Cortex of kidney (tissue), 1 donor: ENCODE measurements at places on chromosomes 16 and 17.

DNA sequence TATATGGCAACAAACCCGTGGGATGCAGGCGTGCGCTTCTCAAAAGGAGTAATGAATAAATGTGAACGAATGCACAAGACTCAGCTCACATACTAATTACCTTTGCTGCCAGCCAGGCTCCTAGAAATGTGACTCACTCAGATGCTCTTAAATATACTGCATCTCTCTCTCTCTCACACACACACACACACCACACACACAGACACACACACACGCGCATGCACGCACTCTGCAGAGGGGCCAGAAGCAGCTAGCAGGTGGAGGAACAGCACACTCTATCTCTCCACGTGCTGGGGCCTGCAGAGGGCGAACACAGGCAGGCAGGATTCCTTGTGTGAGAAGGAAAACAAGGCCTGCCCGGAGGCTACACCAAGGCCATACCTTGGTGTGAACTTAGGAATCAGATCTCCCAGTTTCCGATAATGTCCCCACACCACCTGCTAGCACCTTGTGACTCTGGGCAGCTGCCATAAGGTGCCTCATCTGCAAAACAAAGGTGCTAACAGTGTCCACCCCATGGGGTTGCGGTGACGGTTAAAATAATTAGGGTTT is 5.3 kb downstream of the GPRC5B start:
- no peak for DNase-seq

DNA sequence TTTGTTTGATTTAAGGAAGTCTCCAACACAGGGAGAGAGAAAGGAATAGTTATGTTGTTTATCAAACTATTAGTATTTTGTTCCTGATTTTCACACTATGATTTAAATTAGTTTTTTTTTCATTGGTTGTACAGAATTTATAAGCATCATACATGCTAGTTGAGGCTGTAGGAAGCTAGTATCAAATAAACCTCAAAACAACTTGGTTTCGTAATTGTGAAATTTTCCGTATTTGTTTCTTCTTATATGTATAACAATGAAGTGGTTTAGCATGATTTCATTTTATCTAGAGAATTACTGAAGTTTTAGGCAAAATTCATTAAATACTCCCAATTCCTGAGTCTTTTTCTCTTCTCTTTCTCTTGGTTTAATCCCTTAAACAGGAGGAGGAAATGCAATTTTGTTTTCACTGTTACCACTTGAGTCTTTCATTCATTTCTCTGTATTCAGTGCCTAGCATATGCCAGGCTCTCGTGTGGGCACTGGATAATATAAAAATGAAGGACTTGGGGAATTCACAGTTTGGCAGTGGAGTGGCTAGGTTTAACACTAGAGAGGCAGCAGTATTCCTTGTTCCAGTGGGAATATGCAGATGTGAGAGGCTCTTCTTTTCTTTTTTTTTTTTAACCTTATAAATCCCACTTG is 1.8 kb downstream of the CYLD start:
- DNase-seq: no peak

GRCh38 chr17:53571342-53571741 is 251.4 kb upstream of the KIF2B start:
- DNase-seq: no peak

DNA sequence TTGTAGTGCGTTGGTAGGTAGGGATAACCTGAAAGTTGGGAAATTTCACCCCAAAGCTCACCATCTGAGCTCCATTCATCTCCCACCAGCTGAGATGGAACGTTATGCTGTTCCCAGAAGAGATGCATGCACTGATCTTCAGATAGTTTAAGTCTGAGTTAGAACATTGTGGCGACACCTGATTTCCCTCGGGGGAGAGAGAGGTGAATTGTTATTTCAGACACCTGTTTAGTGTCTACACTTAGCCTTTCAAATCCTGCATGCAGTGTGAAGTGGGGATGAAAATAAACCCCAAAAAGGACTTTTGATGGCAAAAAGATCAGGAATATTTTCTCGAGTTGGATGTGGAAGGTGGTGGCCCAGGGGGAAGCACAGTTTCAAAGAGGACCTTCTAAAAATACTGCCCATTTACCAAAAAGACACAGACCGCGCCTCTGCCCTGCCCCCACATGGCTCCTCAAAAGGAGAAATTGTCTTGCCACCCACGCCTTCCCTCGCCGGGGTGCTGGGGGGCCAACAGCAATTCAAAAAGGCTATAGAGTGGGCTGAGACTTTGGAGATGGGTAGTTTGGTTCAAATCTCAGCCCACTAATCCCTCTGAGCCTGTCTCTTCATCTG is 11.4 kb downstream of the CIITA start:
- DNase-seq: no peak

- DNase-seq: no peak
Measured at GRCh38 chr16:86448306-86448890, 61.9 kb upstream of the FOXF1 start.

DNA sequence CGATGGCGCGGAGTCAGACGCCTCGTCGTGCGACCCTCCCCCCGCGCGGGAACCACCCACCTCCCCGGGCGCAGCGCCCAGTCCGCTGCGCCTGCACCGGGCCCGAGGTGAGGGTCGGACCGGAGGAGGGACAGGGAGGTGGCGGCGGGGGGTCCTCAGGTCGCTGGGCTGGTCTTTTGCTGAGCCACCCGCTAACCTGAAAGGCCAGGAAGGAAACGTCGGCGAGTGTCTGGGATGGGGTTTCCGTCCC is 4.9 kb downstream of the TBX2 start:
- no peak for DNase-seq

DNA sequence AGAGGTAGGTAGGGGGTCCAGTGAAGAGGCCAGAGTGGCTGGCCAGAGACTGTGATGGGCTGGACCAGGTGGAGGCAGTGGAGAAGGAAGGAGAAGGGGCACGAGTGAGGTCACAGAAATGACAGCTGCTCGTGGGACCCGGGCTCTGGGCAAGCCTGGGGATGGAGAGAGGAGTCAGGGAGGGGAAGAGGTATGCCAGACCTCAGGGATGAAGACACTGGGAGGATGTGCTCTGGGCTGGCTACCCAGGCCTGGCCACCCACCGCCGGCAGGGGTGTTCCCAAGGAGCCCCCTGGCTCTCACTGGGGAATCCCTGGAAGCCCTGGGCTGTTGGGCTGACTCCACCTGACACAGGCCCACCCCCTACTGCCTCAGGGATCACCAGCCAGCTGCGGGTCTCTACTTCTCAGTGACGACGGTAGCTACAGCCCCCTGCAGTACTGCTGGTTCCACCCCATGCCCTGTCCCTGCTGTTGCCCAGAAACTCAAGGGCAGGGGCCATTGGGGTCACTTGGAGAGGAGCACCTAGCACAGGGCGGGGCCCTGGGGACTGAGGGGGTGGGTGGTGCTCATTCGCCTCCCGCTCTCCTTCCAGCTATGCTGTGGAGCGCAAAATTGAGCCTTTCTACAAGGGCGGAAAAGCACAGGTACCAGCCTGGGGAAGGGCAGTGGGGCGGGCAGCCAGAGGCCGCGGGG is 1.8 kb downstream of the TBL3 start:
- DNase-seq: no peak

DNA sequence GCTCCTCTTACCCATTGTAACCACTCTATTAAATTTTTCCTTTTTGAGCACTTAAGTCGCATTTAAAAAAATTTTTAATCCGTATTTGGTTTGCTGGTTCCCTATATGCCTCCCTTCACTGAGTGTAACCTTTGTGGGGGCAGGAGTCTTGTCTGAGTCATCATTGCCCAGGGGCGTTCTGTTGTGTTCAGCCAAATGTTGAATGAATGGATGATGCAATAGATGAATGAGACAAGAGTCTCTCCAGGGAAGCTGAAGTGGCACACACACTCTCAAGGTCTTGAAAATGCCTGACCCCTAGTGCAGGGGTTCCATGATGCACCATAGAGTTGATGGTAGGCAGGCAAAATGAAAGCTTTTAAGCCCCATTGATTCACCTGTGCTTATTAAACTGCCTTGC is 123.0 kb upstream of the RBFOX1 start:
- DNase-seq: no peak

- no peak for DNase-seq
Measured at GRCh38 chr17:28744104-28744971, 527 bp downstream of the TRAF4 start.

DNA sequence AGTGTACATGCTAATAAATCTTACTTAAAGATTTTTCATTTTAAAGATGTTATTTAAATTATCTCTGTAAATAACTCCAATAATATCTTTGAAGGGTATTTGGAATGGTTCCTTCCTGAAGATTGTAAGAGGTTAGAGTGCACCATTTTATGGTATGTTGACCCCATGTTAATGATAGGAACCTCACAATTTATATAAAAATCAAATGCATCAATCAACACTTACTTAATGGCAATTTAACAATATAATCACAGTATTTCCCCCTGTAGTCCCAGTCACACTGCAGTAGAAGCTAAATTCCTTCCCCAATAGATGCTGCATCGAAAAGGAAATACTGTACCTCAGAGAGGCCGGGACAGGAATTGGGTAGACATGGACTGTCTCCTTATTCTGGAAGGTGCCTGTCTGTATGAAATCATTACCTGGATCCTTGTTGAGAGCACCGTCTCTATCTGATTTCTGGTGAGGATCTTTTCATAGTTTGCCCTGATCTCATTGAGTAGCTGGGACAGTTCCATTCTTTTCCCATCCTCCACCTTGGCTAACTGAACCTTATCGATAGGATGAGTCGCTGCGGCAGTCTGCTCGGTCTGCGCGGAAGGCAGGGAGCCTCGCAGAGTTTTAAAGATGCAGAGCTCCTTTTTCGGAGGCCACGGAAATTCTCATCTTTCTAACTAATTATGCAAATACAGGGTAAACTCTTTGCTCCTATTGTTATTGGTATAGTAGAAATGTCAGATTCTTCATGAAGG is at the start of gene KRT222:
Gene KRT222, minus strand, starts transcription at position 596 of the 752 bp plus-strand sequence. Its CDS starts 78 bp downstream, at position 518.
- no peak for DNase-seq

DNA sequence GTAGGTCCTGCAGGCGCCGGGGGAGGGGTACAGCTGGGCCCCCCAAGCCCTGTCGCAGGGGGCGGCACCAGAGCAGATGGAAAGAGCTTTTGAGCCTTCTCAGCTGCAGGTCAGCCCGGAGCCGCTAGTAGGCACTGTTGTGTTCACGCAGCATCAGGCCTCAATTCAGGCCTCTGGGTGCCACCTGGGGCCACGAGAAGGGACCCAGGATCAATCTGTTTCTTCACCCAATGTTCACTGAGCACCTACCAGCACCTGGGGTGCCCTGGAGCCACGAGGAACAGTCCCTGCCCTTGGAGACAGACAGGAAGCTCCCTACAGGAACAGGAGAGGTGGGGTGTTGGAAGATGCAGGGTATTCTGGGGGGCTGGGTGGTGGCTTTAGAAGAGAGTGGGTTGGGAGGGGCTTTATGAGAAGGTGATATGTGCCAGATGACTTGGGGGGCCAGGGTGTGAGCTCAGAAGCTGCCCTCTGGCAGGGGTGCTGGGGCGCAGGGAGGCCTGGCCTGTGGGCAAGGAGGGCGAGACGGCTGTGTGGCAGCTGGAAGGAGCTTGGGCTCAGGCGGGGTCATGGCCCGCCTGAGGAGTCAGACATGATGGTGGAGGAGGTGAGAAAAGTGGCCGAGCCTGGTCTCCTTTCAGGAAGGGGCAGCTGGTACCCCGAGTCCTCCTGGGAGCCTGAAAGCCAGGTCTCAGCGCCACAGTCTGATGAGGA is 121.9 kb upstream of the GSE1 start:
- no peak for DNase-seq

GRCh38 chr16:85571563-85571812 is 41.6 kb upstream of the GSE1 start:
- DNase-seq: no peak

DNA sequence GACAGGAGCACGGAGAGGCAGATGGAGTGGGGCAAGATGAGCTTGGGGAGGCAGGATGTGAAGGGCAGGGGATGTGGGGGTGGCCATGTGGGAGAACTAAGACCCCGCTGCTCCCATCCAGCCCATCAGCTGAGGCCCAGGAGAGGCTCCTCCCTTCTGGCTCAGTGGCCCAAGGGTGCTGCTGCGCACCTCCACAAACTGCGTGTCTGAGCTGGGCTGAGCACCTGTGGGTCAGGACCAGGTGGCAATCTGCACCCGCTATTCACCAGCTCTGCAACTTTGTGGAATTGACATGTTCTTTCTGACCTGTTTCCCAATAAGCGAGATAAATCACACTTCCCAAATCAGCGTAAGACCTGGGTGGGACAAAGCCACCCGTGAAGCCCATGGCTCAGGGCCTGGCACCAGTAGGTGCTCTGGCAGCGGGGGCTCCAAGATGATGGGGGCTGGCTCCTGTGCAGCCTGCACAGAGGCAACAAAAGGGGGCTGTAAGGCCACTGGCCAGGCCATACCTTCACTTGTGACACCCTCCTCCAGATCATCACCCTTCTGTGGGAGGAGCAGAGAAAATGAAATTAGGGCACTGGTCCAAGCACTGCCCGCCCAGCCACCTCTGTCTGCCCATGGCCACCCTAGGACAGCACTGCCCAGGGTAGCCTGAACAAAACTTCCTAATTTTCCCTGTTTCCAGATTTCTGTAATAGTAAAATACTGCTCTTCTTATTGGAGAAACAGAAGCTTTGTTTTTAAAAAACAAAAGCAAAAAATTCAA is 11.7 kb upstream of the SREBF1 start:
- no peak for DNase-seq

DNA sequence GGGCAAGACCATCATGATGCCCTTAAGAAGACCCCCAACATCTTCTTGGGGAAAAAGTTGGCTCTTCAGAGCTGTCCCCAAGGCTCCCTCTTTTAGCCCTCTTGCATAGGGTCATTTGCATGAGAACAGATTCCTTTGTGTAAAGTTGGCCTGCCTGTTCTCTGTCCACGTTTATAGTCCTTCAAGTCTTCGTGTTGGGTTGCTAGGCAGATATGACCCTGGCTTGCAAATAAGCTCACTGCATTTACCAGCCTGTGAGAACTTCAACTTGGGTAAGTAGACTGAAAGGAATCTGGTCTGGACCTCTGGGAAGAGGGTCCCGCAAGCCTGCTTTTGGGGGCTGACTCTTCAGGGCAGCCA is 2.9 kb downstream of the ARSG start:
- DNase-seq: no peak

- no peak for DNase-seq
Measured at GRCh38 chr16:67961551-67961957, 6.9 kb downstream of the SLC12A4 start.

GRCh38 chr16:15887283-15887682 is 1.1 kb downstream of the CEP20 start:
- no peak for DNase-seq

DNA sequence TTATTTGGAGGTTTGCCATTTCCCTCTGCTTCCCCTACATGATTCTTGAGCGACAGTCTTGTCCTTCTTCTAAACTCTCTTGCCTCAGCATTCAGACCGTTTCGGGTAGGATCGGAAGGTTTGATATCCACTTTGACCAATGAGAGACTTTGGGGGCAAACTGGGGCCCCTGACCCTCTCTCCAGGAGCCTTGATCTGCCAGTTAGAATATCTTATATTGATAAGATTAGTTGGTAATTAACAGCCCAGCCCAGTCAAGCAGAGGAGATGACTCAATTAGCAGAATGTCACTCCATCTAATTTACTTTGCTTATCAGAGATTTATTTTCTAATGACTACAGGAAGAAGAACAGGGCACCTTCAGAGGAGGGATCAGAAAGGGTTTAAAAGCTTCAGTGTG is 532.8 kb downstream of the XYLT1 start:
- no peak for DNase-seq

GRCh38 chr17:69828087-69828486 is 246.9 kb upstream of the KCNJ16 start:
- no peak for DNase-seq

- DNase-seq: no peak
Measured at GRCh38 chr17:66557886-66558285, 255.5 kb downstream of the PRKCA start.

- DNase-seq: no peak
Measured at GRCh38 chr17:45260204-45260783, 1.6 kb downstream of the SPATA32 start.
